Tracheal epithelial cell (primary cell): ENCODE measurements at places on chromosomes 4 and X. TPM values are rescaled to one million over a fixed set of nuclear protein-coding genes. Genes with fewer than 3 reads are reported as not detected.

WDR45 gene
- total RNA-seq = 33.0 and 37.4 TPM in 2 replicates

CSAG3 gene
- total RNA-seq = not detected in 2 replicates

SORBS2 gene
- 1.5 and 3.1 TPM in 2 replicates for total RNA-seq

GSX2 gene
- not detected in 2 replicates for total RNA-seq

EXOC1L gene
- not detected in 2 replicates for total RNA-seq

NHSL2 gene
- total RNA-seq = under 0.01 TPM in 2 replicates

BMX gene
- total RNA-seq = under 0.01 and 0.64 TPM in 2 replicates

TMEM31 gene
- not detected in 2 replicates for total RNA-seq

KLF8 gene
- total RNA-seq = 3.8 and 4.6 TPM in 2 replicates

HEPH gene
- not detected in 2 replicates for total RNA-seq

C4orf54 gene
- under 0.01 TPM in 1 of 2 replicates, not detected in the other for total RNA-seq

VCX3B gene
- not detected in 2 replicates for total RNA-seq

TLR7 gene
- total RNA-seq = under 0.01 TPM in 1 of 2 replicates, not detected in the other

KCND1 gene
- total RNA-seq = 0.43 and 0.48 TPM in 2 replicates

FGF2 gene
- total RNA-seq = 6.0 and 8.0 TPM in 2 replicates

TMEM150C gene
- total RNA-seq = 0.48 TPM in 1 of 2 replicates, not detected in the other

OTUD6A gene
- not detected in 2 replicates for total RNA-seq

NLRP2B gene
- not detected in 2 replicates for total RNA-seq

SERTM2 gene
- total RNA-seq = not detected in 2 replicates

OTUD4 gene
- total RNA-seq = 21.9 and 23.7 TPM in 2 replicates

HOPX gene
- total RNA-seq = 19.8 and 50.3 TPM in 2 replicates

SAGE1 gene
- not detected in 2 replicates for total RNA-seq

XPNPEP2 gene
- not detected in 2 replicates for total RNA-seq

PDCL2 gene
- total RNA-seq = 0.24 TPM in 1 of 2 replicates, not detected in the other

CDS1 gene
- 16.1 and 39.0 TPM in 2 replicates for total RNA-seq

DCHS2 gene
- under 0.01 TPM in 1 of 2 replicates, not detected in the other for total RNA-seq

CCKAR gene
- total RNA-seq = not detected in 2 replicates

HAUS3 gene
- 8.9 and 9.0 TPM in 2 replicates for total RNA-seq

SPANXN4 gene
- total RNA-seq = not detected in 2 replicates

MTNR1A gene
- total RNA-seq = not detected in 2 replicates

CAMK2D gene
- 45.5 and 58.4 TPM in 2 replicates for total RNA-seq

NXF3 gene
- not detected in 2 replicates for total RNA-seq

UGT2B15 gene
- total RNA-seq = not detected in 2 replicates

MAGEA2 gene
- not detected in 2 replicates for total RNA-seq

MAGEB17 gene
- total RNA-seq = not detected in 2 replicates

ADGRL3 gene
- under 0.01 TPM in 1 of 2 replicates, not detected in the other for total RNA-seq

PCDH7 gene
- 15.6 and 19.3 TPM in 2 replicates for total RNA-seq

SLC9B1 gene
- 0.64 TPM in 1 of 2 replicates, not detected in the other for total RNA-seq

COL25A1 gene
- total RNA-seq = under 0.01 and 0.24 TPM in 2 replicates

APBB2 gene
- 30.1 and 40.7 TPM in 2 replicates for total RNA-seq

PNMA3 gene
- under 0.01 TPM in 1 of 2 replicates, not detected in the other for total RNA-seq

STPG2 gene
- total RNA-seq = under 0.01 and 0.24 TPM in 2 replicates

RENBP gene
- total RNA-seq = 2.1 and 5.5 TPM in 2 replicates

MMRN1 gene
- total RNA-seq = 1.5 and 2.2 TPM in 2 replicates

DMRTC1B gene
- not detected in 2 replicates for total RNA-seq

RTL3 gene
- total RNA-seq = not detected in 2 replicates
